ENCODE measurements at places on chromosomes 12 and 14.

DNA sequence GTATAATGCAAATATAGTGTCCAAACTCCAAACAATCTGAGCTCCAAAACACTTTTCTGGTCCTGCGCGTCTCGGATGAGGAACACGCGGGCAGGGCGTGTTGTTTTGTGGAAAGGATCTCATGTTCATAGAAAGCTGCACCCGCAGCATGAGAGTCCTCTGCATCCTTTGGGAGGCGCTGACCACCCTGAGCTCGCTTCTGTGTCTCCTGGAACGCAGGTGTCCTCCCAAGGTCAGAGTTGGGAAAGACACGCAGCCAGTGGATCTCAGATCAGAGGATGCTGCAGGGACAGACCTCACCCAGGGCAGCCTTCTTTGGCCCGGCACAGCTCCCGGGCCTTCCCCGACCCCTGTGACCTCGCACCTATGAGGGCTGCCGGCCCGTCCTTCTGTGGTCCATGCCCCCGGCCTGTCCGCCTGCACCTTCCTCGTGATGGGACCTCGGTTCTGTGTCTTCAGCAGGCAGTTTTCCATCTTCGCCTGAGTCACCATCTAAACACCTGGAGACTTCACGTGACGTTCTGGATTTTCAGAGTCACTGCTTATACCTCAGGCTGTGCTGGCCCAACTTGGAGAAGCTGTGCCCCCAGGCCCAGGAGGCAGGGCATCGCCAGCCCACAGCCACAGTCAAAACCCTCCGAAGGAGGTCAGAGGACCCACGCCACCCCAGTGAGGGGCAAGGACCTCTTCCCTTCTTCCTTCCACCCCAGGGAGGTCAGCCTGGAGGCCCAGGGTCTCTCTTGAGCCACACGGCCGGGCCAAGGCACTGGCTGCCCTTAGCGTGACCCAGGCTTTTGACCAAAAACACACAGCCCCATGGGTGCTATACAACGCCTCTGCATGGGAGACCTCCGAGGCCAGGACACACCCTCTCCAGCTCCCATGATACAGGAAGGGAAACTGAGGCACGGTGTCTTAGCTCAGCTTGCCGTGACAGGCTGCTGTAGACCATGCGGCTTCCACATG lies 25.9 kb downstream of the MMP17 start:
- no peak for DNase-seq

DNA sequence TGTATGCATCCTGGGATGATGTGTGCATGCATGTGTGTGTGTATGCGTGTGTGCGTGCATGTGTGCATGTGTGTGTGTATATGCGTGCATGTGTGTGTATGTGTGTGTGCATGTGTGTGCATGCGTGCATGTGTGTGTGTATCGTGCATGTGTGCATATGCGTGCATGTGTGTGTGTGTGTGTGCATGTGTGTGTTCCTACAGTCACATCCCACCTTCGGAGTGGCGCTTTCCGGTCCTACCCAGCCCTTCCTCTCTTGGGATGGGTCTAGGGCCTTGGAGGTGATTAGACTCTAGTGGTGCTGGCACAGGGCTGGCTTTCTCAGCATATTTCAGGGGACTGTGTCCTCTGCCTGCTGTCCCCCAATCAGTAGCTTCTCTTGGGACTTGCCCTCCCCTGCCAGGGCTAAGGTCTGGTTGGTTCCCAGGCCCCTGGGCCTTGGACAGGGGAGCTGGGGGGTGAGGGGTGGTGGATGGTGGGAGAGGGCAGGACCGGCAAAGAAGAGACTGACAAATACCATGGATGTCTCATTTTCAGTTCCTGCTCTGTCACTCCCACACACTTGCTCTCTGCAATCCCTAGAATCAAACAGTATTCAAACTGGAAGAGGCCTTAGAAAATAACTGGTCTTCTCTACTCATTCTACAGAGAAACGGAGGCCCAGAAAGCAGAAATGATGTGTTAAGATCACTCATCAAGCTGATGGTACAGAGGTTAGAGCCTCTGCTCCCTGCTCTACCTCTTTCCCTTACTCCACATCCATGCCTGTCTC lies 21.9 kb upstream of the FAIM2 start:
- DNase-seq = no peak

- no peak for DNase-seq
These were observed 189.3 kb upstream of the CRY1 start for GRCh38 chr12:107282628-107283027.

DNA sequence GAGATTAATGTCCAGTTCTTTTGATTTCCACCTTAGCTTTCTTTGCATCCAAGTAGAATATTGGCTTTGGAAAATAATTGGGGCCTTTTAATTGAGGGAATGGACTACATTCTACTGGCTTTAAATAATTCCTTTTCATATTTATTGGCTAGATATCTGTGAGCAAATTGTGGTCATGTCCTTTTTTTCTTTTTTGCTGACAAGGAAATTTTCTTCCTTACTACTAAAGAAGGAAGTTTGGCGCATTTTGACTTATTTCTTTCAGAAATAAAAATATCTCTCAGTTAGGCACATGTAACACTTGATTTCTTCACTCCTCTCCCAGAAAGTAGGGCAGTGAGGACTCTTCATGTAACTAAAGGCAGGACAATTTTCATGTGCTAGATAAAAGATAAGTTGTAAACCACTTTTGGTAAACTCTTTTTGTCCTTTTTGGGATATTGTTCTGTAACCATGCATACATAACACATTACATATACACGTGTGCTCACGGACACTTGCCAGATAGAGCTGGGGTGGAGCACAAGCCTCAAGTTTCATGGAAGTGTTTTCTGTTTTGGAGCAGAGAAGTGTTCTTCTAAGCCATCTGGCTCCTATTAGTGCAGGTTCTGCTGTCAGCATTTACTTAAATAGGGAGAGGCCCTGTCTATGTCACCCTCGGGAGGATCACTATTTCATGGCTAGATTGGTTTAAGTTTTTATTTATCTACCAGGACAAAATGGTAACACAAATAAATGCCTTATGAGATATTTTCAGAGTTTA lies 85.1 kb upstream of the LRIG3 start:
- DNase-seq = no peak

- DNase-seq = no peak
These were observed 254.4 kb upstream of the CCDC196 start for GRCh38 chr14:66231820-66232219.

All from CD4-positive, alpha-beta T cell treated with Interleukin-6 for 4 hours (primary cell).